ENCODE measurements at places on chromosomes 12 and 14.

DNA sequence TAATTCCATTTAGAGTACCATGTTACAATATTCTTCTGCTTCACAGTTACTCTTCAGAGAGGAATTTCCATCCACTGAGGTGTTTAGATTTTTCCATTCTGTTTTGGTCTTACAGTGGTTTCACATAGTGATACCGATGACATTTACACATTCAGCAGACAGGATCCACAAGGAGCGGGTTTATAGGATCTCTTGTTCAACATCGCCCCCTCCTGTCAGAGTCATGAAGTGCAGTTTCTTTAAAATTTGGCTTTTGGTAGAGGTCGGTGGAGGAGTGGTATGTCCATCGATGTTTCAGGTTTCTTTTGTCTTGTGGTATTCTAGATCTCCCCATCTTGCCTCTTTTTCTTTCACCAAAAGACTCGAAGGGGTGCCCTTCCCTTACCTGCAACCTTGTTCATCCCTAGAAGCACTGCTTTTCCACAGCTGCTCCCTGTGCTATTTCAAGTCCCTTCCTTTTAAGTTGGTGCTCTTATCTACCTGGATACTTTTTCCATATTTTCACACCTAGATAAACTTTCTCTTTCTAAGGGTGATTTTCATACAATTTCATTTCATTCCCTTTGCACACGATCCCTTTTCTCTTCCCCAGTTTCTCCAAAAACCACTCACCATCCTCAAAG lies 181.3 kb downstream of the ITPR2 start:
- peak; percentile 80 for DNase-seq

- DNase-seq = no peak
Observed at GRCh38 chr12:51910691-51911090, 3.4 kb downstream of the ACVRL1 start.

DNA sequence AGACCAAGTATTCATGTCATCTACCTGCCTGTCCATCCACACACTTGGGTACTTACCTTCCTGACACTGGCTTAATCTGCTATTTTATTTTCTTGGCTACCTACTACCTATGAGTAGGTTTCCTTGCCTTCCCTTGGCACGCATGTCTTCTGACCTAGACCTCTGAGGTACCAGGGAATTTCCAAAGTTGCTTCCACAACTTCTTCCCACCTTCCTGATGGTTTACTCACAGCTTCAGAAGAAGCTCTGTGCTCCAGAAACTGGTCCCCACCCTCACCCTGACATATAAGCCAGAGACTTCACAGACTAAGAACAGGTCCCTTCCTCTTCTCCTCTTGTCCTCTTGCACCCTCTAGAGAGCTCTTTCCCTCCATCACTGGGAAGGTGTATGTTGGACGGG lies 35.7 kb upstream of the DDX11 start:
- DNase-seq = no peak

- DNase-seq = peak; percentile 62
Observed at GRCh38 chr14:31449971-31450610, 7.2 kb downstream of the DTD2 start.

DNA sequence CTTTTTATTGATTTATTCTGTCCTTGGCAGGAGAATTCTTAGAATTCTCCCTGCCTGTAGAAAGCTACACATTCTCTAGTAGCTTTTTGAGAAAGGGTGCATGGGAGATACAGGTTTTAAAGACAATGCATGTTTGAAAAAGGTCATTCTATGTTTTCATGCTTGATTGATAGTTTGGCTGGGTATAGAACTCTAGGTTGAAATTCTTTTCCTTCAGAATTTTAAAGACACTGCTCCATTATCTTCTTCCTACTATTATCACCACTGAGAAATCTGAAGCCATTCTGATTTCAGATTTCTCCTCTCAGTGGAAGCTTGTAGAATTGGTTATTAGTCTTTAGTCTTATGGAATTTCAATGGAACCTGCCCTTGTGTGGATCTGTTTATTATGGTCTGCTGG lies 14.0 kb downstream of the ATF7IP start:
- DNase-seq = no peak

DNA sequence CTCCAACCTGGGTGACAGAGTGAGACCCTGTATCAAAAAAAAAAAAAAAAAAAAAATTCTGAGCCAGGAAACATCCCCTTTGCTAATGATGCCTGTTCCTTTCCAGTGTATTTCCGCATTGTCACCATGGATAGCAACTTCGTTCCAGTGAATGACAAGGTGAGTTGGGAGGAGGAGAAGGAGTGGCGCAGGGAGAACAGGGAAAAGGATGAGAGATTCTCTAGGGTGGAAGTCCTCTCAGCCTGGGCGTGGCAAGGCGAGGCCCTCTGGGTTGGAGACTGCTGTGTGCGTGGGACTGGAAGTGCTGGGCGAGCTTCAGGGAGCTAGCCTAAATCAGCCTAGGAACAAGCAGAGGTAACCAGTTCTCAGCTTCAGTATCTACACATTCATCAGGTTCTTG lies 7.2 kb downstream of the A2ML1 start:
- no peak for DNase-seq

DNA sequence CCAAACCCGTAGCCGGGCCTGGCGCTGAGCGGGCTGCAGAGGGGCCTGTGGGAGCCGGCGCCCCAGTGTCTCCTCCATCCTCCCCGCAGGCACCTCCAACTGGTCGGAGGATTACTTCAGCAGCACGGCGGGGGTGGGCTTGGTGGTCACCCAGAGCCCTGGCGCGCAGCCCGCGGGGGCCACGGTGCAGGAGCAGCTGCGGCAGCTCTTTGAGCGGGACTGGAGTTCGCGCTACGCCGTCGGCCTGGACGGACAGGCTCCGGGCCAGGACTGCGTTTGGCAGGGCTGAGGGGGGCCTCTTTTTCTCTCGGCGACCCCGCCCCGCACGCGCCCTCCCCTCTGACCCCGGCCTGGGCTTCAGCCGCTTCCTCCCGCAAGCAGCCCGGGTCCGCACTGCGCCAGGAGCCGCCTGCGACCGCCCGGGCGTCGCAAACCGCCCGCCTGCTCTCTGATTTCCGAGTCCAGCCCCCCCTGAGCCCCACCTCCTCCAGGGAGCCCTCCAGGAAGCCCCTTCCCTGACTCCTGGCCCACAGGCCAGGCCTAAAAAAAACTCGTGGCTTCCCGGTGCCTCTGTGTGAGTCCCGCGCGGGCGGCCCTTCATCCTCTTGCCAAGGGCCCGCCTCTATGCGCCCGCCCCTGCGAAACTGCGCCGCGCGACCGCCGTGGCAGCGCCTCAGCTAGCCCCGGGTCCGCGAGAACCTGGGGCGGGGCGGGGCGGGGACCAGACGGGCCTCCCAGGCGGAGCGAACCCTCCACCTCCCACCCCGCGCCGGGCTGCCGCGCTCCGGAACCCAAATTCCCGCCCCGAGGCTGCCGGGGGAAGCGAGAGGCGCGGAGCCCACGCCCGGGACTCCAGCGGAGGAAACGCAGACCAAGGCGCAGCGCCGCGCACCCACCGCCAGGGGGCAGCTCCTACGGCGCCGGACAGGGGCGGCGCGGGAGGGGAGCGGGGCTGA lies 8.3 kb downstream of the PLD4 start:
- peak; percentile 90 for DNase-seq

DNA sequence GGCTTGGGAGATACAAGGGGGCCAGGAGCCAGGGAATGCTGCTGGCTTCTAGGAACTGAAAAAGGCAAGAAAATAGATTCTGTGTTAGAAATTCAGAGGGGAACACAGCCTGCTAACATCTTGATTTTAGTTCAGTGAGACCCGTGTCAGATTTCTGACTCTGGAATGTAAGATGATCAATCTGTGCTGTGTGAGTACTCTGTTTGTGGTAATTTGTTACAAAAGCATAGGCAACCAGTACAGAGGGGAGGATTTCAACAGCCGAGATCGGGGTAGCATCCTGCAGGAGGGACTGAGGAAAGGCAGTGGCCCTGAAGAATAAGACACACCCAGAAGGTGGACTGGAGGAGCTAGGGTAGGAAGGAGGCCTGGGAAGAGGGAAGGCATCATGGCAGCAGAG lies 410.0 kb upstream of the CCDC196 start:
- no peak for DNase-seq

GRCh38 chr14:99632410-99633035 lies 12.4 kb upstream of the HHIPL1 start:
- no peak for DNase-seq

GRCh38 chr14:92492258-92492657 lies 21.3 kb upstream of the RIN3 start:
- no peak for DNase-seq

DNA sequence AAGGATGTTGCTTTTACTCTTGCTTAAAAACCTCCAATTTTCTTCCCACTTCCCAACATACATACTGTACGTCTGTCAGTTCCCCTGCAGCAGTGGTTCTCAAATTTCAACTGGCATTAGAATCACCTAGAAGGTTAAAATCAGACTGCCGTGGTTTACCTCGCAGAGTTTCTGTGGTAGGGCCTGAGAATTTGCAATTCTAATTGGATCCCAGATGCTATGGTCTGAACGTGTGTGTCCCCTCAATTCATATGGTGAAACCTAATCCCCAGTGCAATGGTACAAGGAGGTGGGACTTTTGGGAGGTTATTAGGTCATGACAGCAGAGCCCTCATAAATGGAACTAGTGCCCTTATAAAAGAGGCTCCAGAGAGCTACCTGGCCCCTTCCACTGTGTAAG lies 226.9 kb downstream of the CRADD start:
- no peak for DNase-seq

DNA sequence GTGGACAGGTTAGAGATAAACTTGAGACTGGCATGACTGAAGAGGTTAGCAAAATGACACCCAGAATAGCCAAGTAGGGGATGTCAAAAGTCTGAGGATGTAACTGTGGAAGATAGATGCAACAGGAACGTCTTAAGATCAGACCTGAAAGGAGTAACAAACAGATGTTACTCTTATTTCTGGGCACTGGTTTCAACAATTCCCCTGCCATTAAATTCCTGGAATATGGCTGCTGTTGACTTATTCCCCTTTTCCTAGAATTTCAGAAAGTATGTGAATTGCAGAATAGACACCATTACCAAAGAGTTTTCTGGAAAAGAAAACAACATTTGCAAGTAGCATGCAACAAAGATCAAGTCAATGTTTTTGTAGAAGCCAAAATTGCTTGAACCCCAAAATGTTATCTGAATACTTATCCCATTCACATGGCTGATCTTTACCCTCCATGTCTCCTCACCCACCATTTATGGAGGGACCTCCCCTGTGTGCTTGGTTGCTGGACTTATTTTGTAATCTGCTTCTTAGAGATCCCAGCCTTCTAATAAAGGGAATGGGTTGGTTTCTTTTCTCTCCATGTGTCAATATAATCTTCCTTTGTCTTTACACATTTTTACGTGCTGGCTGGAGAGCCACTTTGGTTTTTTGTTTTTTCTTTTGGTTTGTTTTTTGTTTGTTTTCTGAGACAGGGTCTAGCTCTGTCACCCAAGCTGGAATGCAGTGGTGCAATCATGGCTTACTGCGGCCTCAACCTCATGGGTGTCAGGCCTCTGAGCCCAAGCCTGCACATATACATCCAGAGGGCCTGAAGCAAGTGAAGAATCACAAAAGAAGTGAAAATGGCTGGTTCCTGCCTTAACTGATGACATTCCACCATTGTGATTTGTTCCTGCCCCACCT lies 57.0 kb downstream of the BBS10 start:
- DNase-seq = peak; percentile 19

DNA sequence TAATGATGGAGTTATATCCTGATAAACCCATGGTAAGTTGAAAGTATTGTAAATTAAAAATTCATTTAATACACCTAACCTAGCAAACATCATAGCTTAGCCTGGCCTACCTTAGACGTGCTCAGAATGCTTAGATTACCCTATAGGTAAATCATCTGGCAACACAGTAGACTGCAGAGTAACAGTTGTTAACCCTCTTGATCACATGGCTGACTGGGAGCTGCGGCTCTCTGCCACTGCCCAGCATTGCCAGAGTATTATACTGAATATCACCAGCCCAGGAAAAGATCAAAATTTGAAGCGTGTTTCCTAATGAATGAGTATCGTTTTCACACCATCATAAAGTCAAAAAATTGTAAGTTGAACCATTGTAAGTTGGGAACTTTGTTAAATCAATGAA lies 17.8 kb upstream of the TMPRSS12 start:
- no peak for DNase-seq

DNA sequence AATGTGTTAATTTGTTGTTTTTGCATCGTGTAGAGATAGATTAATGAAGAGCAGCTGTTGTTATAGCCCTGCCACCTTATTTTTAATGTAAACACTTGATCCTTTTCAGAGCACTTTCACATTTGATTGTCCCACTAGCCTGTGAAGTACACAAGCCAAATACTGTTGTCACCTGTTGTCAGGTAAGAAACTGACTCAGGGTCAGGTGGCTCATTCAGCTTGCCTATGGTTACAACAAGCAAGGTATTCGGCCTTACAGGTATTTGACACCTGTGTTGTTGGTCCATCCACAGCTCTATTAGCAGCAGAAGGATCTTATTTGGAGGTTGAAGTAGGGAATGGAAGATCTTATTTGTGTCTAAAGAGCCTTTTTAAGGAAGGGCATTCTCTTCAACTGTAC lies 108.9 kb downstream of the GPR135 start:
- DNase-seq = no peak

GRCh38 chr12:45575417-45575816 lies 154.1 kb upstream of the ARID2 start:
- no peak for DNase-seq

GRCh38 chr12:76449583-76449982 lies 101.4 kb upstream of the BBS10 start:
- DNase-seq = peak; percentile 62

DNA sequence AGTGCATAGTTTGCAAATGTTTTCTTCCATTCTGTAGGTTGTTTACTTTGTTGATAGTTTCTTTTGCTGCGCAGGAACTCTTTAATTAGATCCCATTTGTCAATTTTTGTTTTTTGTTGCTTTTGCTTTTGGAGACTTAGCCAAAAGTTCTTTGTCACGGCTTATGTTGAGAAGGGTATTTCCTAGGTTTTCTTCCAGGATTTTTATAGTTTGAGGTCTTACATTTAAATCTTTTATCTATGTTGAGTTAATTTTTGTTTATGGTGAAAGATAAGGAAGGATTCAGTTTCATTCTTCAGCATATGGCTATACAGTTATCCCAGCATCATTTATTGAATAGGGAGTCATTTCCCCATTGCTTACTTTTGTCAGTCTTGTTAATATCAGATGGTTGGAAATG lies 51.9 kb downstream of the SYNE2 start:
- DNase-seq = no peak

GRCh38 chr12:127515941-127516340 lies 751.0 kb upstream of the TMEM132C start:
- peak; percentile 81 for DNase-seq

DNA sequence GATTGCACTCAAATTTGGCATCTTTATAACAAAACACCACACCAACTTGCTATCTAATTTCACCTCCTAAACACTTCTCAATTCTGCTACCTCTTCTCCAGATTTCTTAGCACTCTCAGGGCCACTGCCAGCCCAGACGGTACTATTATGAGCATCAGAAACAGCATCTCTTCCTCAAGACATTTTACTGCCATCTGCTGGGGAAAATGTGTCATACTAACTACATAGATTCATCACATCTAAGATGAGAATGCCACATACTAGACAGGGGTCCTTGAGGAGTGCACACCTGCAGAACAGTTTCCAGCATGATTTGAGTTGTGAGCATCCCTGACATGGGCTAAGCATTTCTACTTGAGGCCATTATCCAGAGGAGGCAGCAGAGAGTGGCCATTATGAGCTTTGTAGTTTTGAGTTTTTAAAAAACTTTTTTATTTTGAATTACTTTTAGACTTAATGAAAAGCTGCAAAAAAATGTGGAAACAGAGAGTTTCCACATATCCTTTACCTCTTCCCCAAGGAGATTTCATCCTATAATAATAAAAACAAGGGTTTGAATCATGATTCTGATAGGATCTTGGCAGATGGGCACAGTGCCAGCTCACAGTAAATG lies 15.1 kb upstream of the GRIP1 start:
- peak; percentile 66 for DNase-seq

Data from EH (cell line).